Vagina (tissue), 2 donors: ENCODE measurements at places on chromosomes 2 and 18. TPM values are rescaled to one million over a fixed set of nuclear protein-coding genes. Genes with fewer than 3 reads are reported as not detected.

DNA sequence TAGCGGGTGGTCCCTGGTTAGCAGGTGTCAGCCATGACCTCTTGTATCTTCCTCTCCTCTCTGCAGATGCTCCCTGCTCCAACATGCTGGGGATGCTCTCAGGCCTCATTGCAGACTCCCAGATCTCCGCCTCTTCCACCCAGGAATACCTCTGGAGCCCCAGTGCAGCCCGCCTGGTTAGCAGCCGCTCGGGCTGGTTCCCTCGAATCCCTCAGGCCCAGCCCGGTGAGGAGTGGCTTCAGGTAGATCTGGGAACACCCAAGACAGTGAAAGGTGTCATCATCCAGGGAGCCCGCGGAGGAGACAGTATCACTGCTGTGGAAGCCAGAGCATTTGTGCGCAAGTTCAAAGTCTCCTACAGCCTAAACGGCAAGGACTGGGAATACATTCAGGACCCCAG is 60.8 kb downstream of the NRP2 start:
- no peak for DNase-seq

GRCh38 chr18:24198461-24198860 is 59.6 kb downstream of the CABYR start:
- no peak for DNase-seq

The MERTK gene
- total RNA-seq, result 15.7 TPM

The PRKAG3 gene
- not detected for total RNA-seq

DNA sequence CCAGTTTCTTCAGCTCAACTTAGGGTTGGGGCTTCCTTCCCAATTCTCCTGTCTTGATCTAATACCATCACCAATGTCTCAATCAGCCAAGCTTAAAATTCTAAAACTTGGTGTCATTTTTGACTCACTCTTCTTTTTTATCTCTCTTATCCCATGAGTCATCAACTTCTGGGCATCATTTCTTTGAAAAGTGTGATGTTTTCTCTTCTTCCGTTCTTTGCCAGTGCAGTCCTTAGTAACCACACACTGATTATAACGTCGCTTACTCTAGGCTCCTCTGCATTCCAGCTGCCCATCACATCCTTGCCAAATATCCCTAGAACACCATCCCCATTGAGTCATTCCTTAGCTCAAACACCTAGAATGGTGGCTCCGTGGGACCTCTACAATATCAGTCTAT is 27.4 kb upstream of the MRO start:
- DNase-seq, result no peak

The FIGN gene
- total RNA-seq, result 3.2 TPM

The PLEK gene
- 4.4 TPM for total RNA-seq

- no peak for DNase-seq
Measured at GRCh38 chr2:239214725-239215124, 186.1 kb downstream of the HDAC4 start.

DNA sequence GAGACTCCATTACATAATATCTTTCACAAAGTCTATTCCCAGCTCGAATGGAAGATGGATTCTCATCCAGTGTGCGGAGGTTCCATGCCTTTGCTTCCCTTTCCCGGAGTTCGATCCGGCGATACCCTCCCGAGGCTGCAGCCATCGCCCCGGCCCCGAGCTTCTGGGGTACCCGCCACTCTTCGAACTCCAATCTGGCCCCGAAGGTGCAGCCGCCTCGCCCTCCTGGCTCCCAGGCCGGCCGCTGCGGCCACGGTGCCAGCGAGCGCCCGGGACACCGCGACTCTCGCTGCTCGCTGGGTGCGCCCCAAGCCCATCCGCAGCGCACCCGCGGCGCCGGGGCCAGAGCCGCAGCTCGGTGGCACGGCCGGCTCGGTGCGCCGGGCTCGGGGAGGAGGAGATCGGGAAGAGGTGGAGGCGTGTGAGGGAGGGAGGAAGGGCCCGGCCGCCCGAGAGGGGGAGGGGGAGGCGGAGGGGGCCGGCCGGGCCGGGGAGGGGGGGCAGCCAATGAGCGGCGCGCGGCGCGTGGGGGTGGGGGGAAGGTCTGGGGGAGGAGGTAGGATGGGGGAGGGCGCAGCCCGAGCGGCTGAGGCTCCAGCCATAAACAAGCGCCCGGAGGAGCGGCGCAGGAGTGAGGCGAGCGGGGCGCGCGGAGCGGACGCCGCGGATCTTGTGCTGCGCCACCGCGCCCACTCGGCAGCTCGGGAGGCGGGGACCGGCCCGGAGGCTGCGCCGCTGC is at the start of gene CRIM1:
TSS of gene CRIM1 (plus strand) at position 628 of the 739 bp plus-strand sequence. CDS start 515 bp downstream, outside the sequence.
- no peak for DNase-seq

GRCh38 chr2:120233292-120233691 is 10.1 kb upstream of the TMEM185B start:
- DNase-seq, result no peak

- DNase-seq, result no peak
Measured at GRCh38 chr2:59540864-59541263, 1012.6 kb downstream of the BCL11A start.

The TSPYL6 gene
- not detected for total RNA-seq

DNA sequence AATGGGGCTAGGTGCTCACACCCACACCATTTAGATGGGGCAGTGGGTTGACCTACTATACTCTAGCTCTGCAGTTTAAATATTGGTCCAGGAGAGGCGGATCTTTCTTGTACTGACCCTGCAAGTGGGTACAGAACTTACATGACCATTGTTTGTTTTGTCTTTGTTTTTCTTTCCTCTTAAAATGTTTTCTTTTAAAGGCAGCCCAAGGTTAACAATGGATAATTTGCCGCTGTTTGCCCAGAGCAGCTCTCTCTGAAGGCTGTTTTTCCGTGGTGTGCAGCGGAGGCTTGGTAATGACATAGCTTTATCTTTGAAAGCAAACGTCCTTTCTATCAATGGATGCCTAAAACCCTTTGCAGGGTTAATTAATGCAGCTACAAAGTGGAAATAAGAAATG is 133.3 kb upstream of the MEX3C start:
- no peak for DNase-seq

The QPCT gene
- total RNA-seq, result 6.9 TPM
